Activated CD8-positive, alpha-beta memory T cell treated with anti-CD3 and anti-CD28 coated beads for 1 hour (primary cell): ENCODE measurements at places on chromosomes 7 and 10.

- DNase-seq, result no peak
These were observed 72.5 kb upstream of the UCN3 start for GRCh38 chr10:5292196-5292735.

- no peak for DNase-seq
These were observed 734 bp downstream of the PCLO start for GRCh38 chr7:83161899-83162401.

GRCh38 chr7:84950836-84951235 lies 236.0 kb downstream of the SEMA3D start:
- no peak for DNase-seq

GRCh38 chr7:11758627-11759111 lies 73.3 kb downstream of the THSD7A start:
- DNase-seq, result no peak

GRCh38 chr10:6888434-6888833 lies 308.4 kb upstream of the PRKCQ start:
- DNase-seq, result no peak

- no peak for DNase-seq
These were observed 24.6 kb upstream of the EIF4H start for GRCh38 chr7:74149603-74150002.

DNA sequence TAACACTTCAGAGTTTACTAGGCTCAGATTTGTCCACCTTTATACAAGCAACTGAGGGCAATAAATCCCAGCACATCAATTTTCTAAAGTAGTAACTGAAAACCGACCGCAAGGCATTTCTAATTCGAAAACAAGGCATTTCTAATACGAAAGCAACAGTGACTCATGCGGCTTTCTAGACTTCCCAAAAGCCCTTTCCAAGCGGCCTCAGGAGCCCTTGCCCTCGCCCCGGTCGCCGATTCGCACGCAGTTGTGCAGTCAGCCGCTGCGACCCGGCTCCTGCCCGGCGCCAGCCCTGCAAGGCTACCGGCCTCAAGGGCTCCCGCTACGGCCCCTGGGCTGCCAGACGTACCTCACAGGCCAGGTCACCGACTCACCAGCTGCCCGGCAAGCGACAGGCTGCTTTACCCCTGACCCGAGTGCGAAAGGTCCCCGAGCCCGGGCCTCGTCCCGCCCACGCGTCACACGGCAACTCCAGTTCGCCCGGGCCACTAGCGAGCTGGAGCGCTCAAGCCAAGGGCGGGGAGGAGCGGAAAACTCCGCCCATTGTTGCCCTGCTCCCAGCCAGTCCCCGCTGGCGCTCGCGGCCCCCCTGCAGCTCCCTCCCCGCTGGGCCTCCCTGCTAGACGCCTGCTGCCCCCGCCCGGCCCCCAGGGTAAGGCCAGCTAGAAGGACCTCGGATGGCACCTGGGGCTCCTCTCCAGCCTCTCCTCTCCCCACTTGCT lies 7.3 kb downstream of the NCOA4 start:
- peak; percentile 67 for DNase-seq

- DNase-seq, result no peak
These were observed 19.1 kb downstream of the TRUB1 start for GRCh38 chr10:114957122-114957521.

- DNase-seq, result no peak
These were observed 18.1 kb upstream of the MACC1 start for GRCh38 chr7:20235288-20235687.

DNA sequence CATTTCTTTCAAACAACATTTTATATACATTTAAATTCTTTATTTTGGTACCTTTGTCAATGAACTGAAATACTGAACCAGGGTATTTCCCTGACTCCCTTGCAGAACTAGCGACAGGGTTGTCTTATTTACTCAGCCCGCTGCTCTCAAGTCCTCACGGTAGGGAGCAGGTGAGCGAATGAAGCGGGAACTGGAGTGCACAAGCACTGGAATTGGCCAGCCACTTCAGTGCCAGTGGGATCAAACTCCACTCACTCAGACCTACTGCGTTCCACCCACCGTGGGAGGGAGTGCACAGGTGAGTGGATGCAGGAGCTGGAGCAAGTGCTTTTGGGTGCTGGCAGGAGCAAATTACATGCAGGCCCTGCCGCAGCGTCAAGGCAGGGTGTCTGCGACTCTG lies 28.1 kb upstream of the NEUROD6 start:
- no peak for DNase-seq

- no peak for DNase-seq
These were observed 143.1 kb upstream of the LRRTM3 start for GRCh38 chr10:66782776-66783175.

- no peak for DNase-seq
These were observed 579 bp downstream of the IDI1 start for GRCh38 chr10:1048349-1048731.

DNA sequence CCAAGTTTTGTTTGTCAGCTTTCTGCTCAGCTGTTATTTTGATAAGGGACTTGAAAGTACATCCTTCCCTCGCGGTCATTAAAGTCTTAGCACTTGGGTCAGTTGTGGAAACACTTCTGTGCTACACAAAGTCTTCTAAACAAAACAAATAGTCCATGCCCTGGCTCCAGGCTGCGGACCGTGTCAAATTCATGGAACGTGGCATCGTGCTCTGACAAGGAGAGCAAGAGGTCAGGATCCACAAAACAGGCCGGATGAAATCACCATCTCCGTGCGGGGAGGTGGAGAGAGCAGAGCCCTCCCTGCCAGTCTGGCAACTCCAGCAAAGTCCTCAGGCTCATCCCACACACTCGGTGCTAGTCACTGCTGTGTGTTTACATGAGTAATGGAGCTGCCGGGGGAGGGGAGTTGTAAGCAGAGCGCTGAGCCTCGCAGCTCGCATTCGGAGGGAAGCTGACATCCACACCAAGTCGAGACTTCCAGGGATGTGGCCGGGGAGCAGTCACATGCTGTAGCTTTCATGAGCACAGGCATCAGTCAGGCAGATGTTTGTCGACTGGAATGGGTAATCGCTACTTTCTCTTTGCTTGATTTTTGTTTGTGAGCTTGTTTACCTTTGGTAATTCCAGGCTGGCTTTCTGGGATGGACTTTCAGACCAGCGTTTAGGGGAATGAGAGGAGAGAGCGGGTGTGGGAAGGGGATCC lies 147.6 kb downstream of the ARID5B start:
- no peak for DNase-seq

DNA sequence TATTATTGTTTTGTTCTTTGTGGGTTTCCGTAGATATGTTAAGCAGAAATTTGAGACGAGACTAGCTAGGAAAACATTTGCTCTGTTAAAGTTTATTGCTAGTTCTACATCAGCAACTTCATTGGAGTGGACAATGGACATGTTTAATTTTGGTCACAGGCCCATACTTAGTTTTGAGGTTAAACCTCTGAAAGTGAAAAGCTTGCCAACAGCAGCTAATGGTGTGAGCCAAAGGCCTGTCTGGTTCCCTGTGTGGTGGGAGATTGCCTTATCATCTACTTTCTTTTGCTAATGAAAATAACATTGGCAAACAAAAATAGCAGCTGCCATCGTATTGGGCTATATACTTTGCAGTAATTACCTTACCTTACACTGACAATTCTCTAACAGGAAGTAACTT lies 388.4 kb upstream of the FZD8 start:
- DNase-seq, result no peak

DNA sequence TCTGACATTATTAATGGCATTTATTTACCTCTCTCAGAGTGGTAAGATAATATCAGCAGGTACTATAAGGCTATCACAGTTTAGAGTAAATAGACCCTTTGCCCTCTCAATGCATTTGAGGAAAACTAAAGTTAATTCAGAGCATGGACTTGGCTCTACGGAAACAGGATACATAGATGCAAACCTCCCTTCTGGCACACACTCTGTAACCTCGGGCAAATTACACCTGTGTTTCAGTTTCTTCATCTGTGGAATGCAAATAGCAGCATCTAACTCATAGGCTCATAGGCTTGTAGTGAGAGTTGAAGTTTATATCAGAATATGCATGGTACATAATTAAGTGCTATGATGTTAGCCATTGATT lies 5.6 kb downstream of the RAPGEF5 start:
- DNase-seq, result no peak

DNA sequence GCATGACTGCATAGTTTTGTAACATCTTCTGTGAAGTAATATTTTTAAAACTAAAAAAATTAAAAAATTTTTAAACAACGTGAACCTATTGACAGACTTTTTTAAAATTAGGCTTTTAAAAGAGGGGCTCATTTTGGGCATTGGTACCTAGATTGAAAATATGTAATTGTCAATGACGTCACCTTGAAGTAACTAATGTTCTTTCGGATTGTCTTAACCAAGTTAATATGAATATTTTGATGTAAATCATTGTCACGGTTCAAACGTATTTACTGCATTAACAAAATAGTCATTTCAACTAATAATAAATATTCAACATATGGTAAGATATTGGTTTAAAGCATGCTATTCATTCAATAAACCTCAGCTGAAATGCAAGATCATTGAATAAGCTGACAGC lies 719.8 kb downstream of the ANKRD7 start:
- no peak for DNase-seq

- DNase-seq, result no peak
These were observed 259.0 kb downstream of the WDR37 start for GRCh38 chr10:1315178-1315577.

GRCh38 chr10:51488766-51489408 lies 210.5 kb downstream of the CSTF2T start:
- DNase-seq, result no peak

- no peak for DNase-seq
These were observed 369 bp upstream of the SCIN start for GRCh38 chr7:12570168-12570533.

DNA sequence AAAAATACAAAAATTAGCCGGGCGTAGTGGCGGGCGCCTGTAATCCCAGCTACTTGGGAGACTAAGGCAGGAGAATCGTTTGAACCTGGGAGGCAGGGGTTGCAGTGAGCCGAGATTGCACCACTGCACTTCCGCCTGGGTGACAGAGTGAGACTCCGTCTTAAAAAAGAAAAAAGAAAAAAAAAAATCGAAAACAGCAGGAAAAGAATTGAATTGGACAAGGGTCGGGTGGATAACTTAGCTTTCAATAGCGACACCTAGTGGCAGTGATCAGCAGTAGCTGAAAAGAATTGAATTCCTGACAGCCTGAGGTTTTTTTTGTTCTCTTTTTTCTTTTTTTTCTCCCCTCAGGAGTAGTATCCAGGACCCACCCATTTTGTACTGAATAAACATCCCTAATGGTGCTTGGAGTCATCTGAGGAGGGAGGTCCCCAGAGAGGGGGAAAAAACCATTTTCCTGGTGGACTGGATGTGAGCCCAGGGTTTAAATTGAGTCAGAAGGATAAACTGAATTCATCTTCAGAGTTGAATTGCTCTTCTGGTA lies 55.1 kb downstream of the CYCS start:
- DNase-seq, result peak; percentile 2

DNA sequence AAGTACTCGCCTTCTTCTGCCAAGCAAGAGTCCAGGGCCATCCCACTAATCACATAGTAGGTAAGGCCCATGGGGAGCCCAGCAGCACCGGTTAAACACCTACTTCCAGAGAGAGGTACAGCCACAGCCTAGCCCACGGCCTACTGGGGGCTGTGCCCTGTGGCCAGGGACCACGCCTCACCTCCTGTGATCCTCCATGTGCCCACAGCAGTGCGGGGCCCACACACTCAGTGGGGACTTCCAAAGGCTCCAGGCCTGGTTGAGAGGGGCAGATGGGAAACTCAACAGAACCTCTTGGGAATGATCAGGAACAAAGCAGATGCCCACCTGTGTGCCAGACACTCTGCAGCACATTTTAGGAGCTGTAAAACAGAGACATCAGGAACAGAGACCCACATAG lies 19.7 kb downstream of the AFAP1L2 start:
- DNase-seq, result no peak

DNA sequence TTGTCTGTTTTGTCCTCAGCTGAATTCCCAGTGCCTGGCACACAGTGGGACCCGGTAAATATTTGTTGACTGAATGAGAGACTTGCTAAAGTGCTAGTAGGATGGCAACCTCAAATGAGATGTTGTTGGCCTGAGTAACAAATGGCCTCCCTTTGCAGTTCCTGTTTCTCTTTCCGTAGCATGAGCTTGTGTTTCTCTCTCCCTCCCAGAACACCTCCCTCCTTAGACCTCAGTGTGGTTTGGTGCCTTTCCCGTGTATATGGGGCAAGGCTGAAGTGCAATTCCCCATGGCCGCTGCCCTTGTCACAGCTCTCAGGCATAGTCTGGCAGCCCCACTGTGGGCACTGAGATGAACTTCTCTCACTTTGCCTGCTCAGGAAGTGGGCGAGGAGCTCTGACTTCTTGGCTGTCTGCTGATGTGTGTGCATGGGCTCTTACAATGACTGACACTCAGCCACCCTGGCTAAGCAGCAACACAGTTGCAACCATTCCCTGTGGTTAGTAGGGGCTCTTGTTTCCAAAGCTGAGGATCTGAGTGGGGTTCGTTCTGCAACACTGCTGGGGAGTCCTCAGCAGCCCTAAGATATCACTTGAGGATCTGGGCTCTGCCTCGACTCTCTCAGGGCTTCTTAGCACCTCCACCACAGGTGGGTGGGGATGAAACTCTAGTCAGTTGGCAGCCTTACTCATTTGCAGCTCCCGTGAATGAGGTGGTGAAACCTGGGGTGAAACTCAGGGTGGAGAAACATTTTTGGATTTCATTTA lies 136.1 kb downstream of the ICA1 start:
- DNase-seq, result peak; percentile 55

DNA sequence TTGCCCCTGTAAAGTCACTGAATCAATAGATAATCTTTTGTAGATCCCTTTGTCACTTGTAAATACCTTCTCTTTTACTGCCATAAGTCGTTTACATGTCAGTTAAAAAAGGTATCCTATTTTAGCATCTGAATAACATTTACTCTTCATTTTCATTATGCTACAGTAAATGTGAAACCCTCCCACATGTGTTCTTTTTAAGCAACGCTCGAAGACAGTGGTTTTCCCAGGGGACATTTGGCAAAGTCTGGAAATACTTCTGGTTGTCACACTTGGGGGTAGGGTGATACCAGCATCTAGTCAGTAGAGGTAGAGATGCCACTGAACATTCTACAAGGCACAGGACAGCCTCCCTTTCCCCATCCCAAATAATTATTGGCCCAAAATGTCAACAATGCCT lies 23.7 kb downstream of the ATAD1 start:
- no peak for DNase-seq

DNA sequence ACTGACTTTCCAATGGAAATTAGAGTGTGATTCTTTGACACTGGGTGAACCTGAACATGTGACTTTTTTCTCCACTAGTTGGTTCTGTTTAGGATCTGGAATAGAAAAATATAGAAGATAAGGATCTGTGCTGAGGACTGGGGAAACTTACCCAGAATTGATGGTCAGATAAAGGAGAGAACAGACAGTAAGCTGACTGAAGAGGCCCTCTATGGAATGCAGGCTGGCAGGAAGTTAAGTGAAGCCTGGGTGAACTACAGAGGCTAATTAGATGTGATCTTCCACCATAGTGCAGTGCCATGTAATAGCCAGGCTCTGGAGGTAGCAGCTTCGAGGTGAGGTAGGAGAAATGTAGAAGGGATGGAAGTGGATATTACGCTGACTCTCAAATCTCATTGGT lies 455.3 kb downstream of the PLXDC2 start:
- DNase-seq, result no peak

DNA sequence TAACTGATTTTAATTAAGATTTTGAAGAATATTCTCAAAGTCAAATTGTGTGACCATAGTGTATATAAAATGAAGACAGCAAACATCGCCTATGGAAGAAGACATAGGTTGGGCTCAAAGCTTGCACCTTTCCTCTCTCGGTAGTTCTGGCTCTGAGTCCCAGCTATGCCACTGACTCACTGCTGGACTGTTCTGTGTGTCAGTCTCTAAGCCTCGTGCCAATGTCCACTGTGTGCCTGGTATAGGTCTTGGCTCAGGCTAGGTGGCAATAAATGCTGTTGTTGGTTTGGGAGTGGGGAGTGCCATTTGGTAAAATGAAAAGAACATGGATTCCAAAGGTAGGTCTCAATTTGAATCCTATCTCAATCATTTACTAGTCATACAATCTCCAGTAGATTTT lies 137.5 kb upstream of the RHEB start:
- DNase-seq, result no peak
